ENCODE measurements at places on chromosomes 16 and 17.

DNA sequence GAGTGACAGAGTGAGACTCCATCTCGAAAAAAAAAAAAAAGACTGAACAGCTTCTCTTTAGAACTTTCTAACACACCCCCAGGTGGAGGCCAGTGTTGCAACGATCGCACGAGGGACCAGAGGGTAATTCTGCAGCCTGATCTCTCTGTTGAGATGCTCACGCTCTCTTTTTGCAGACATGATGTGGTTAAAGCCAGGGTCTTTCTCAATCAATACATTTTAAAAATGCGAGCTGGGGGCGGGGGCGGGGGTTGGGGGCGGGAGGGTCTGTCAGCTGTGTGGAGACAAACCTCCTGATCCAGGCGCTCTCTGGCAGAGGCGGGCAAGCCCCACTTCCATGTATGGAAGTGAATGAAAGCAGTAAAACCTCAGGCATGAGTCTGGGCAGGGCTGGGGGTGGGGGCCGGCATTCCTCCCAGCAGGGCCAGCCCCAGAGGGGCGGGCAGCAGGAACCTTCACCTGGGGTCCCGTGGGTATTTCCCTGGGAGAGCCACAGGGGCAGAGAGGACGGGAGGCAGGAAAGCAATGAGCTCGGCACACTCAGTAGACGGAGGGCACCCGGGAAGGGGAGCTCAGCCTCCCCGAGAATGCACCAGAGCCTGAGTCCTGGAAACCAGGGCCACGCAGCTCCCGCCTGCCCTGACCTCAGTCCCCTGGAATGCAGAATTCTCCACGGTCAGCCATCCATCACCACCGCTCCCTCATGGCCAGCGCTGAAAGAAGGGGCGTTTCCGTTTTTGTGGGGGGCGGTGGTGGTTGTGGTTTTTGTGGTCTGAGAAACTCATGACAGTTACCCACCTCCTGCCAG lies 28.0 kb downstream of the NXN start:
- no peak for DNase-seq

DNA sequence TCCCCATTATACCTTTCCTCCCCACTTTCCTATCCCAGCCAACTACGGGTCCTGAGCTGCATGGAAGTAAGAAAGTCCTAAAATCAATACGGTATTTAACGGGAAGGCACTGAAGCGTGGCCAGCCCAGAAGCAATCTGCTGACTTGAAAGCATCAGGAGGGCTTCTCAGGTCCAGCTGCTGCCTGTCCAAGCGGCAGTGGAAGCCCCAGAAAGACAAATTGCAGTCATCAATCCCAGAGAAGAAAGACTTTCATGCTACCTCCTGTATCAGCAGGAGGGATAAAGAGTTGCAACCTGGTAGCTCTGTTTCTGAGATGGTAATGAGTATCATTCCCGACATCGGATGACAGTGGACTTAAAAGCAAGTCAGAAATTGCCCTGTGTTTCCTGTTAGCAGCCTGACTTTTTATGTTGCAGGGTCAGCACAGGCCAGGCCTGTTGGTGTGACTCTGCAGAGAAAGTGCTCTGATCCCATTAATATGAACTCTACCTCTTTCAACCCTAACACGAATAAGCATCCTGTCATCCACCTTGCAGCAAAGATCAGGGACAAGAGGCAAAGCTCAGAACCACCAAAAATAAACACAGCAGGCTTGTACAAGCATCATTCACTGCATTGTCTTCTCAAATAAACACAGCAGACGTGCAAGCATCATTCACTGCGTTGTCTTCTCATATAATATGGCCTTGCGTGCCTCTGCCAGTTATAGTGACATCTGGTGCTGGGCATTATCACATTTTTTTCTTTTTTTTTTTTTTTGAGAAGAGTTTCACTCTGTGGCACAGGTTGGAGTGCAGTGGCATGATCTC lies 358.6 kb upstream of the CDH11 start:
- no peak for DNase-seq

DNA sequence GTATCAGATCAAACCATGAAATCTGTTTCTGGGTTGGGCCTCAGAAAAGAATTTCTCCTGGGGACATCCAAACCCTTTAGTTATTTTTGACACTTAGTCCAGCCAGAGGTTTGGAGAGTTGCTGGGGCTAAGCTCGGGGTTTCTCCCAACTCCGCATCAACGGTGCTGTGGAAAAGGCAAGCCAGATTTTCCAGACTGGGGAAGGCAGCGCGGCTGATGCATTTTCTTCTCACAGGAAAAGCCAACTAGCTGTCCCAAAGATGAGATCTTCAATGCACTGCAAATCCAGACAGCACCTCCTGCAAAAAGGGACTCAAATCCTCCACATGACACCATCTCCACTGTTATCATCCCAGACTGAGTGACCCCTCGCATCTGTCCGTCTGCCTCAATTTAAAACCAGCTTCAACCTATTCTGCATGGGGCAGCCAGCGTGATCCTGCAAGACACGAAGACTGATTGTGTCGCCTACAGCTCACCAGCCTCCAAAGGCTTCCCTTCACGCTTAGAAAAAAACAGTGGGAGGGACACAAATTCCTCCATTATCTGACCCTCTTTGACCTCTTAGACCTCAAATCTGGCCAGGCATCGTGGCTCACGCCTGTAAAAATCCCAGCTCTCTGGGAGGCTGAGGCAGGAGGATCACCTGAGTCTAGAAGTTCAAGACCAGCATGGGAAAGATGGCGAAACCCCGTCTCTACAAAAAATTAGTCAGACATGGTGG lies 62.0 kb downstream of the GAS7 start:
- DNase-seq, result no peak

DNA sequence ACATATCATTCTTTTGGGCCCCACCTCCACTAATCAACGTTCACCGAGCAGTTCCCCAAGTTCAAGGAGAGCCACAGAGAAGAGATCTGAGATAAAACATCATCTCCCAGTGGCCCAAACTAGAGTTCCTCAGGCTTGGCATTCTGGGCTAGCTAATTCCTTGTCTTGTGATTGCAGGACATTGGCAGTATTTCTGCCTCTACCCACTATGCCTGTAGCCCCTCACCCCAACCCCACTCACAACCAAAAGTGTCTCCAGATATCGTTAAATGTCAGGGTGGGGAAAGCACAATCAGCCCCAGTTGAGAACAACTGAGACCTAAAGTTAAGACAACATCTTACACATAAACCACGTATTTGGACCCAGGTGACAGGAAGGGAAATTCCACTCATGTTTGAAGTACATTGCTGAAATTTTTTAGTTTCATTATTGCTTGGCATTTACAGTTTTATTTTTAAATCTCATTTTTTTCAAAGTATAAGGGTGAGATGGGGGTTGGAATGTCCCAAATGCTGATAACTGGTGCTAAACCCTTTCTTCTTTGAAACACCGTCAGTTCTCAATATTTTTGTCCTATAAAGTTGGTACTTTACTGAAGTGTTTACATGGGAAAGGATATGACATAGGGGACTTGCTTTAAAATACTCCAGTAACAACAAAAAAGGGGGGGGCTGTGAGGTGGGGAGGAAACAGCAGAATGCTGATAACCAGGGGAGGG lies 13.6 kb downstream of the ZC3H7A start:
- DNase-seq, result no peak

GRCh38 chr16:73047536-73048291 lies at the start of gene ZFHX3:
Gene ZFHX3 (minus strand): TSS chr16:73048128. CDS start chr16:72960145, 87,983 bp downstream.
- DNase-seq, result no peak

- DNase-seq, result no peak
Observed at GRCh38 chr17:13957636-13958035, 111.7 kb upstream of the COX10 start.

DNA sequence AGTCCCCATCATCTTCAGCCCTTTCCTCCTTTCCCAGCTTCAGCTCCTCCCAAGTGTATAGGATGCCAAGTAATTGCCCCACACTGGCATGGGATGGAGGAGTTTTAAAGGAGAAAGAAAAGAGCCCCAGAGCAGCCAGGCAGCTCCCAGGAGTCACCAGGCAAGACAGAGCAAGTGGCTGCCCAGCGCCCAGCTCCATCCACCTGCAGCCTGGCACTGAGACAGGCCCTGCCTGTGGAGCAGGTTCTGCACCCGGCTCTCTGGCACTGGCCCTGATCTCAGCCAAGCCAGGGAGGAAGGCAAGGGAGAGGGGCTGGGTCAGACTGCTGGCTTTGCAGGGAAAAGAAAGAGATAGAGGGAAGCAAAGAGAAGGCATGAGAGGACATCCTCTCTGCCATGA lies 21.7 kb downstream of the FOXN1 start:
- no peak for DNase-seq

GRCh38 chr16:58148526-58148925 lies 19.3 kb upstream of the CFAP20 start:
- no peak for DNase-seq
